ENCODE measurements at places on chromosomes 5 and 9.

DNA sequence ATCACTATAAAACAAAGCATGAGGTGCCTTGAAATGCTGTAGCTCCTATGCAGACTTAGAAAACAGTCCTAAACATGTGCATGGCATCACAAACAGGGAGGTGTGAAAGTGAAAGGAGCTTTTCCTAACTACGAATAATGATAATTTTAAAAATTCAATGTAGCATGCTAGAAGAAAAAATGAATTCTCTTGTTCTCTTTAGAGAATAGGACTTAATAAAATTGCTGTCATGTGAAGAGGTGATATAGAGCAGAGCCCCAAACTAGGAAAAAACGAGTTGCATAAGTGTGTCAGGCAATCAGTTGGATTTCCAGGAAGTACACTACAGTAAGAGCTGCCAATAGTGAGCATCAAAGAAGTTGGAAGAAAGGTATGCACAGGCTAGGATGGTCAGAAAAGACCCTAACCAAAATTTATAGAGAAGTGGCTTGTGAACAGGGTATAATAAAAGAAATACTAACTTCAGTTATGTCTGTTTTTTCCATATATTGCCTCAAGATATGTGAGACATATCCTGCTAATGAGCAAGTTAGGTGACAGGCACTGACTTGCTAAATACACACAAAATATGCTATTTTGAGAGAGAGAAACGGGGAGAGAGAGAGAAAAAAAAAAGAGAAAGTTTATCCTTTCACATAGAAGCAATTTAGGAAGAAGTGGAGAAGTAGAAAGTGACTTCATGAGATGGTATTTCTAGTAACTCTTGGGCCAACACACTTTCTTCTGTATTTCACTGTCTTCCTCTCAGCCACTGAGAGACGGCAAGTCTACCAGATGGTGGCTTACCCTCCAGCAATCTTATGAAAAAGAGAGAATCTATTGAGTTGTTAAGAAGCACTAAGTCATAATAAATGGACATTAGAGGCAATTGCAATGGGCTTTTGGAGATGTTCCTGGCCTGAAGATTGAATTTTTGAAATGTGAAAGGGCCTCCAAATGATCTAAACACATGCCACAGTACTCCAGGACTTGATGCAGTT lies 18.0 kb downstream of the ITGA2 start:
- no peaks in the 10 kb centered on the region for H3K36me3 ChIP-seq
- H3K4me3 ChIP-seq: no peak overlapping the region
- H3K27me3 ChIP-seq: no peaks in the 10 kb centered on the region
- no peak overlapping the region for H3K27ac ChIP-seq
- DNase-seq: no peak
- H3K4me1 ChIP-seq: peaks cover 3% of the 10 kb centered on the region

DNA sequence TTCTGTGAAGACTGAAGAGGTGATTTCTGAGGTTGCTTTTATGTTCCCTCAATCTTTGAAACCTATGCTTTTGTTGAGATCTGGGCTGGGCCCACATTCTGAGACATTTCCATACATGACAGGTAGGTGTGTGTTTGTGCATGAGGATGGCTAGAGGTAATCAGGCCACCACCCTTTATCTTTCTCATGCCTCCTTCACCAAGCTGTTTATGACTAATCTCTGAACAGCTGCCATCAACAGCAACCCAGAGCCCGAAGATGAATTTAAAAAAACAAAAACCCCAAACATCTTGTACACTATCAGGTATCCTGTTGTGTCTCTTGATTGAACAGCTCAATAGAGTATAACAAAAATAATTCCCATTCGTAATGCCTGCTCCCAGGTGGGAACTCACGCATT lies 12.6 kb upstream of the C5orf46 start:
- H3K36me3 ChIP-seq: no peaks in the 10 kb centered on the region
- no peak overlapping the region for H3K27ac ChIP-seq
- no peaks in the 10 kb centered on the region for H3K4me1 ChIP-seq
- H3K27me3 ChIP-seq: no peaks in the 10 kb centered on the region
- no peak overlapping the region for H3K4me3 ChIP-seq
- DNase-seq: no peak

GRCh38 chr9:79667817-79668436 lies 96.2 kb downstream of the TLE4 start:
- H3K4me1 ChIP-seq: peaks cover 10% of the 10 kb centered on the region
- no peak for DNase-seq
- H3K36me3 ChIP-seq: peaks cover 9% of the 10 kb centered on the region
- H3K27me3 ChIP-seq: no peaks in the 10 kb centered on the region
- H3K27ac ChIP-seq: no peak overlapping the region
- no peak overlapping the region for H3K4me3 ChIP-seq

DNA sequence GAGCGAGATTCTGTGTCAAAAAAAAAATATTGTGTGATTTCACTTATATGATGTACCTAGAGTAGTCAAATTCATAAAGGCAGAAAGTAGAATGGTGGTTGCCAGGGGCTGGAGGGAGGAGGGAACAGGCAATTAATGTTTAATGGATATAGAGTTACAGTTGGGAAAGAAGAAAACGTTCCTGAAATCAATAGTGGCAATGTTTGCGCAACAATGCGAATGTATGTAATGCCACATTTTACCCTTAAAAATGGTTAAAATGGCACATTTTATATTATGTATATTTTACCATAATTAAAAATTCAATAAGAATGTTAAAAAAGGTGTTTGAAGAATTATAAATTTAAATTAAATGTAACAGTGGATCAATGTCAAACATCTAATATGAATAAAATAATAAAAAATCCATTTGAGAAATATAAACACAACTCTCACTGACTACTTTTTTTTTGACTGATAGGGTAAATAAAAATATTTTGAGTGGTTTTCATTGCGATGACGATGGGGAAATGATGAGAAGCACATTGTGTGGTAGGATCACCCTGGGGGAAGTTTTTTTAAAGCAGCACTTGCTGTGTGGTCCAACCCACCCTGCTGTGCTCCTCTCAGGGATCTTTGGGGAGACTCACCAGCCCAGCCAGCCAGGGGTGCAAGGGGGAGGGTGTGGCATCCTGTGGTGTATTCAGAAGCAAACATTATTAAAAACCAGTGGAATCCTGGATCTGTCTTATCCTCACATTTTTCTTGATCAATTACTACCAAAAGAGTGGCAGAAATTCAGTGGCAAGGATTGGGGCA lies 4.3 kb downstream of the FYB1 start:
- no peaks in the 10 kb centered on the region for H3K27me3 ChIP-seq
- H3K4me1 ChIP-seq: peaks cover 88% of the 10 kb centered on the region
- DNase-seq: peak; percentile 82
- H3K27ac ChIP-seq: peak overlapping the region; percentile 87
- no peaks in the 10 kb centered on the region for H3K36me3 ChIP-seq

GRCh38 chr5:79689541-79690466 lies at the start of gene CMYA5:
TSS of gene CMYA5 (plus strand) at chr5:79689836. CDS start at chr5:79689908, 72 bp downstream.
- no peak within 1 kb of the TSS for H3K27ac ChIP-seq
- H3K4me1 ChIP-seq: peaks cover 6% of the 10 kb centered on the region
- no peaks in the 10 kb centered on the region for H3K27me3 ChIP-seq
- DNase-seq: no peak
- H3K36me3 ChIP-seq: no peaks in the 10 kb centered on the region

- H3K27ac ChIP-seq: no peak overlapping the region
- H3K4me1 ChIP-seq: no peaks in the 10 kb centered on the region
- DNase-seq: no peak
- H3K4me3 ChIP-seq: no peak overlapping the region
- no peaks in the 10 kb centered on the region for H3K36me3 ChIP-seq
These were observed 33.4 kb downstream of the TEK start for GRCh38 chr9:27142299-27142930.

- H3K27me3 ChIP-seq: no peaks in the 10 kb centered on the region
- H3K27ac ChIP-seq: no peak overlapping the region
- no peak for DNase-seq
- H3K4me1 ChIP-seq: no peaks in the 10 kb centered on the region
- no peaks in the 10 kb centered on the region for H3K36me3 ChIP-seq
- no peak overlapping the region for H3K4me3 ChIP-seq
These were observed 203.1 kb upstream of the ARRDC3 start for GRCh38 chr5:91586232-91586631.

- H3K4me3 ChIP-seq: no peak overlapping the region
- no peak overlapping the region for H3K27ac ChIP-seq
- no peak for DNase-seq
- peaks cover 21% of the 10 kb centered on the region for H3K4me1 ChIP-seq
- no peaks in the 10 kb centered on the region for H3K36me3 ChIP-seq
These were observed 4.5 kb downstream of the PURA start for GRCh38 chr5:140118302-140118936.

DNA sequence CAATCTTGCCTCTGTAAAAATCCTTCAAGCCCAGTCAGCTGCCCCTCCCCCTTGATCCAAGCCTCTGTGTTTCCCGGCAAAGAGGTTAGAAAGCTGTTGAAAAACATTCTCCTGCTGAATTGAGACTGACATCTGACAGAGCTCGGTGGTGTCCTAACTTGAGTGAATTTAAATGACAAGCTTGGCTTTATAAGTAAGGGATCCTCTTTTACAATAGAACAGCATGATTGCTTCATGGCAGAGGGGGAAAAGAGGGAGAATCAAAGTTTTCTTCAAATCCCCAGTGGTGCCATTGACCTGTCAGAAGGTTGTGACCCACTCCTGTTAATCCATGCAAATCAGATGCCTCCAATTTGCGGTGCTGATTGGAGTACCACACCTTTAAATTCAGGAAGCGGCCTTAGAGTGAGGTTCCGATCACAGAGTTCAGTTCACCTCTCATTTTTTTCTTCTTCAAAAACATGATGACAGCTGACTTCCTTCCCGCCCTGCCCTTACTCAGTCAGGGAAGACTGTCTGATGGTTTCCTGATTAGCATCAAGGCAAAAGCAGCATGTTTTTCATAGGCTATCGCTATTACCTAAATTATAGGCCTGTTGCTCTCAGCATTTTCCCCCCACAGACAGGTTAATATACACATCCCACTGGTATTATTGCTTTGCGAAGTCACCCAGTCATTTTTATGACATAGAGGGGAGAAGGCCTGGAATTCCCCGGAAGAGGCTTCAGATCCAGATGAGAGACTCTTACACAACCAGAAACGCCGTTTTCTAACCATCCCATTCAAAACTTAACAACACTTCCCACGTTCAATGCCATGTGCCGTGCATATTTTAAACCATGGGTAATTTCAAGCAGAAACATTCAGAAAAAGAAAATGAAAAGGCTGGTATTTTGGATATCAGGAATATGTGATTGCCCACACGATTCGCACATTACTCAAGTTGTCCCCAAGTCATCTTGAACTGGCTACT lies 141.4 kb downstream of the EBF1 start:
- H3K36me3 ChIP-seq: no peaks in the 10 kb centered on the region
- H3K4me1 ChIP-seq: peaks cover 10% of the 10 kb centered on the region
- no peak for DNase-seq
- H3K4me3 ChIP-seq: no peak overlapping the region
- no peaks in the 10 kb centered on the region for H3K27me3 ChIP-seq

- H3K4me3 ChIP-seq: no peak overlapping the region
- H3K36me3 ChIP-seq: peaks cover 7% of the 10 kb centered on the region
- H3K27me3 ChIP-seq: no peaks in the 10 kb centered on the region
- peak; percentile 76 for DNase-seq
- peaks cover 88% of the 10 kb centered on the region for H3K4me1 ChIP-seq
- H3K27ac ChIP-seq: peak overlapping the region; percentile 27
These were observed 2.4 kb upstream of the PHYKPL start for GRCh38 chr5:178234750-178235587.

- H3K36me3 ChIP-seq: no peaks in the 10 kb centered on the region
- H3K4me1 ChIP-seq: no peaks in the 10 kb centered on the region
- no peaks in the 10 kb centered on the region for H3K27me3 ChIP-seq
- DNase-seq: no peak
- H3K27ac ChIP-seq: no peak overlapping the region
These were observed 138.4 kb upstream of the SLC28A3 start for GRCh38 chr9:84478996-84479395.

- H3K27ac ChIP-seq: no peak overlapping the region
- H3K27me3 ChIP-seq: no peaks in the 10 kb centered on the region
- H3K4me3 ChIP-seq: no peak overlapping the region
- no peak for DNase-seq
These were observed 88.7 kb upstream of the ELL2 start for GRCh38 chr5:96050273-96050880.

DNA sequence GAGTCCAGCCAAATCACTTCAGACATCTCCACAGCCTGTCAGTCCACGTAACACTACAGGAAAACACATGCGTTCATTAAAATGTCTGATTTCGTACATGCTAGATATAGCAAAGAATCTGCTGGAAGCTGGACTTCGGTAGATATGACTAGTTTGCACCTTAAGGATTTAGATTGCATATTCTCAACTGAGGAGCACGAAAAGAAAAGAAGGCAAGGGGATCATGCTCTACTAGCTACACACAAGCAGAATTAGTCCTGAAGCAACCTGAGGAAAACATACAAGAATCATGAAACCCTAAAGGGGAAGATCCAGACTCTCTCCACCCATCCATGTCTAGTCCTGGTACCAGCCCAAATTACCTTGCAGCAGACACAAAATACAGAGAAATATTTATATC lies 36.1 kb upstream of the SSBP2 start:
- H3K27me3 ChIP-seq: no peaks in the 10 kb centered on the region
- H3K4me1 ChIP-seq: no peaks in the 10 kb centered on the region
- H3K4me3 ChIP-seq: no peak overlapping the region
- H3K27ac ChIP-seq: no peak overlapping the region
- no peaks in the 10 kb centered on the region for H3K36me3 ChIP-seq
- DNase-seq: no peak

DNA sequence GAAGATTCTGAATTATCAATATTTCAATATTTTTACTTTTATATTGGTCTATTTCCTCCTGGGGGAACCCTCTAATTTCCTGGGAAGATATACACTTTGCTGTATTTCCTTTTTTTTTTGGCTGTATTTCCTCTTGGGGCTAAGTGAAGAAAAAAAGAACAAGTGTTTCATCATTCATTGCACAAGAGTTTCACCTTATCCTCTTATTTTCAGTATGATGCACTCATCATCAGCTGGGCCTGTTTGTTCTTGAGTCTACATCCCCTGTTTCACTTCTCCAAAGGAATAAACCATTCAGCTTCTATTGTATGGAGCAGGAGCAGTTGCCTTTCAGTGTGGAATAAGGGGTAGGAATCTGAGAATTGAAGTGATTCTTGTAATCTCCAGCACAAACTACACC lies 210.8 kb downstream of the FAM170A start:
- no peak overlapping the region for H3K27ac ChIP-seq
- H3K4me1 ChIP-seq: no peaks in the 10 kb centered on the region
- H3K4me3 ChIP-seq: no peak overlapping the region
- H3K36me3 ChIP-seq: no peaks in the 10 kb centered on the region
- H3K27me3 ChIP-seq: no peaks in the 10 kb centered on the region

GRCh38 chr9:4070266-4070665 lies 229.6 kb downstream of the GLIS3 start:
- no peak overlapping the region for H3K4me3 ChIP-seq
- H3K27ac ChIP-seq: no peak overlapping the region
- no peak for DNase-seq
- H3K4me1 ChIP-seq: no peaks in the 10 kb centered on the region
- H3K36me3 ChIP-seq: no peaks in the 10 kb centered on the region
- H3K27me3 ChIP-seq: peaks cover 3% of the 10 kb centered on the region

- no peaks in the 10 kb centered on the region for H3K4me1 ChIP-seq
- H3K27ac ChIP-seq: no peak overlapping the region
- no peak overlapping the region for H3K4me3 ChIP-seq
- H3K27me3 ChIP-seq: no peaks in the 10 kb centered on the region
- no peaks in the 10 kb centered on the region for H3K36me3 ChIP-seq
- peak; percentile 46 for DNase-seq
These were observed 12.4 kb downstream of the CBY3 start for GRCh38 chr5:179668391-179668790.

GRCh38 chr5:78758169-78758839 lies 109.7 kb upstream of the LHFPL2 start:
- no peak overlapping the region for H3K4me3 ChIP-seq
- no peak overlapping the region for H3K27ac ChIP-seq
- DNase-seq: no peak
- no peaks in the 10 kb centered on the region for H3K4me1 ChIP-seq
- no peaks in the 10 kb centered on the region for H3K36me3 ChIP-seq
- no peaks in the 10 kb centered on the region for H3K27me3 ChIP-seq

Measured in T-cell (primary cell).